NCI-H1930 (cell line): ENCODE measurements at places on chromosomes 1 and 21.

- no peak for DNase-seq
Measured at GRCh38 chr1:35558374-35559316, 1.0 kb downstream of the NCDN start.

GRCh38 chr1:227225715-227226346, 92.5 kb downstream of the CDC42BPA start:
- no peak for DNase-seq

DNA sequence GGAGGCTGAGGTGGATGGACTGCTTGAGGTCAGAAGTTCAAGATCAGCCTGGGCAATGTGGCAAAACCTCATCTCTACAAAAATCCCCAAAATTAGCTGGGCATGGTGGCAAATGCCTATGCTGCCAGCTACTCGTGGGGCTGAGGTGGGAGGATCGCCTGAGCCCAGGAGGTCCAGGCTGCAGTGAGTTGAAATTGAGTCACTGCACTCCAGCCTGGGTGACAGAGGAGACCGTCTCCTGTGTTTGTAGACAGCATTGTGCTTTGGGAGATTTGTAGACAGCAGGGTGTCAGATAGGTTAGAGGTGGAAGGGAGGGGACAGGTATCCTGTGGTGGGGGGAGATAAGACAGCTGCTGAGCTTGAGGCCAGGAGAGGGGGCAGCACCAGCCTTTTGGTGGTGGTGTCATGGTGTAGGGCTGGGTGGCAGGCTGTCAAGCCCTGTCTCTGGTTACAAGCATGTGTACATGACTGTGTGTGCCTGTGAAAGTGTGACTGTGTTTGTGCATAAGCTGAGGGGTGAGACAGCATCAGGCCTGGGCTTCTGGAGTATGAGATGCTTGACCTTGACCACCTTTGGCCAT, 15.2 kb downstream of the PPFIA4 start:
- DNase-seq: no peak

DNA sequence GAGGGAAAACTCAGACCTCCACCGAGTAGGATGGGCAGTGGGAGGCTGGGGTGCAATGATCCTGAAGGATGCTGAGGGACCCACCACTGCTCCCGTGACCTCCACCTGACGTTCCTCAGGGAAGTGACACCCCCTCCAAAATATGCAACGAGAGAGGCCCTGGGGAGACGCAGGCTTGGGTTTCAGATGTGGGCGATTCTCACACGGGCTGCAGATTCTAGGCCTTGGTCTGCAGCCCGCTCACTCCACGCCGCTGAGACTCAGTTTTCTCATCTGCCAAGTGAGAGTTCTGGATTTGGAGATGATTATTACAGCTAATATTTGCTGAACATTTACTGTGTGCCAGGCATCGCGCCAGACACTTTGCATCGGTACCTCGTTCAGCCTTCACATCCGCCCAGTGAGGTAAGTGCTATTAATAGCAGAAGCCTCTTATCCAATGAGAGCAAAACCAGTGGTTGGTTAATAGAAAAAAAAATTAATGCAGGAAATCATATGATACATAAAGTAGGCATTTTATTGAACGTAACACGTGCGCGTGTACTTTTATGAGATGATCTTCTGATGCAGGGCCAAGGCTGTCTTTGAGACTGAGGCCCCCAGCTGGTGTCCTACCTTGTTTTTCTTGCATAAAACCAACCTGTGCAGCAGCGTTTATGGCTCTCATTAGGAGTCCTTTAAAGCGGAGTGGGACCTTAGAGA, 102.0 kb upstream of the RUNX3 start:
- no peak for DNase-seq

DNA sequence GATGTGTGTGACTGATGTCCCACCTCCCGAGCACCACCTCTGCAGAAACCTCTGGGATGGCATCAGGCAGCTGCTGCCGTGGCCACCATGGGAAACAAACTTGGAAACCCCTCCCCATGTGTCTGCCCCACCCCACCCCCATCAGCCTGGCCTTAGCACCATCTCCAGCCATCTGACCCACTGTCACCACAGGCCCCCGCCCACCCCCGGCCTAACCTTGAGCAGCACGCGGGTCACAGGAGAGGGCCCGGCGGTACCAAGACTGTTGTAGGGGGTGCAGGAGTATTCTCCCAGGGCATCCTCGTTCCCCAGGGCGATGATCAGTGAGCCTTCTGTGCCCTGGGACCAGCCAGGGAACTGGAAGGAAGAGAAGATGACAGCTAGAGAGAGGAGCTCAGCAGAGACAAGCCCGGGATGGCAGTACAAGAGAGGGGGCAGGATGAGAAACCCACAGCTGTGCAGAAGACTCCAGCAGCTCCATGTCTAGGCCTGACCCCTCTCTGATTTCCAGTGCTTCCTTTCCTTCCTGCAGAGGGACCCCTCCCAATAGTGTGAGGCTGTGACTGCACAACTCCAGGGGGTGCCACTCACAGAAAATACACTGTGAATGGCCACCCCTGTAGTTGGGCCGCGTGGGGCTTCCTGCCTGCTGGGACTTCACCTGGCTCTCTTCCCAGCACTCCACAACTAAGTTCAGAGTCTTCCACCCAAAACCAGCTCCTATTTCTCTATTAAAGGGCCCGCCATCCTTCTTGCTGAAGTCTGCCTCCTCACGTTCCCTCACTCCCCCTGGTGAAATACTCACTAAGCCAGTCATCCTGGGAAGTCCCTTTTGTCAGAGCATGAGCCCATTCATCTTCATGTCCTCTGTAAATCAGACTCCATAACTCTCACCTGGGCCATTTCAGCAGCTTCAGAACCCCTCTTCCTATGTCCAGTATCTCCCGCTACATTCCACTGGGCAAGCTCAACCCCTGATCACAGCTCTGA, 7.3 kb upstream of the TAGLN2 start:
- no peak for DNase-seq

- no peak for DNase-seq
Measured at GRCh38 chr1:182259968-182260367, 131.6 kb downstream of the GLUL start.

- no peak for DNase-seq
Measured at GRCh38 chr1:9891207-9891606, 18.9 kb downstream of the CTNNBIP1 start.

GRCh38 chr1:56505792-56506743, 73.3 kb downstream of the PLPP3 start:
- no peak for DNase-seq

DNA sequence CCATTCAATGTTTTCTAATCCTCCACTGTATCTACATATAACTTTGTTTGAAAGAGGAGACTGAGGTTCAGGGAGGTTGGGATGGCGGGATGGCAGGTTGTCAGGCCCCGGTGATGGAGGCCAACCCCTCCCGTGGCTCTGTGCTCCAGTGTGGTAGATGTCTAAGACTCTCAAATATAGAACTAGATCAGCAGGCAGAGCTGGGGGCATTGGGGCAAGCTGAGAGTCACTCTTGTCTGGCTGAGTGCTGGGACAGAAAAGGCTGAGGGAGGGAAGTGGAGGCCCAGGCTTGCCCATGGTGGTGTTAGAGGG, 1.7 kb downstream of the IL6R start:
- no peak for DNase-seq

DNA sequence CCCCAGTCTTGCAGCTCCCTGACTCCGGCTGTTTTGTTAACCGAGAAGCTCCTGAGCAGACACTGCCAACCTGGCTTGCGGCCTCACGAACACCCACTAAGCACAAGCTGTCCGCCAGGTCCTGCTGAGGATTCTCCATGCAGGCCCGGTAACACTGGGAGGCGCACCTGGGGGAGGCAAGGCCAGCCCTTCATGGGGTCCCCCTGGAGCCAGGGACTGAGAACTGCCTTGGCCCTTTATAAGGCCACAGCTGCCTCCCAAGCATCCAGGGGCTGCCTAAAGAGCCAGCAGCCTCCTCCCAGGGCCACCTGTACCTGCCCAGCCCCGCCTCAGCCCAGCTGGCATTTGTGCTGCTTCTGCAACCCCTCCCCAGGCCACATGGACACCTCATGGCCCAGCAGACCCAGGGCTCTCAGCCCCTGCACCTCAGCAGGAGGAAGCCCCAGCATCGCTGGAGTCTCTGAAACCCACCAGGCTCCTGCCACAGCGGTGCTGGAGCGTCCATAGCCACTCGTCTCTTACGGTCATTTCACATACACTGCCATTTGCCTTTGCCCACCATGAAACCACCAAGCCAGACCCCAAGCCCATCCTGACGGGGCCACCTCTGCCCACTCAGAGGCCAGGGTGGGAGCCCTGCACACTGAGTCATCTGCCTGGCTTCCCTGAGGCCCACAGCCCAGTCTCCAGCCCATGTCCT, 82.5 kb downstream of the NPHP4 start:
- no peak for DNase-seq

- no peak for DNase-seq
Measured at GRCh38 chr21:39669976-39670661, 57.4 kb downstream of the B3GALT5 start.

- DNase-seq: no peak
Measured at GRCh38 chr1:23210351-23210785, 6.9 kb downstream of the HTR1D start.

DNA sequence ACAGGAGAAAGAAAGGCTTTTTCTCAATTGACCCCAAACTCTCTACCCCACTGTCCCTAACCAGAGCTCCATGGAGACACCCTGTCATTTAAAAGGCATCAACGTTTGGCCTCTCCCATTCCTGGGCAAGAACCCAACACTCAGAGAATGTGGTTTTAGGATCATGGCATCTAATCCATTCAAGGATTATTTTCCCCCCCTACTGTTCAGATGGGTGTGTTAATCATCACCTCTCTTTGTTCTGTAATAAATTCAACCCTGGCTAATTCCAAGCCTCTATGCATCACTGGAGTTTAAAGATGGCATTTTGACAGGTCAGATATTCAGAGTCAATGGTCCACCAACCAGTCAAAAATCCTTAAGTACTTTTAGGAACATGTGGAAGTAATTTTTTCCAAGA, 42.7 kb downstream of the TBX15 start:
- DNase-seq: no peak

DNA sequence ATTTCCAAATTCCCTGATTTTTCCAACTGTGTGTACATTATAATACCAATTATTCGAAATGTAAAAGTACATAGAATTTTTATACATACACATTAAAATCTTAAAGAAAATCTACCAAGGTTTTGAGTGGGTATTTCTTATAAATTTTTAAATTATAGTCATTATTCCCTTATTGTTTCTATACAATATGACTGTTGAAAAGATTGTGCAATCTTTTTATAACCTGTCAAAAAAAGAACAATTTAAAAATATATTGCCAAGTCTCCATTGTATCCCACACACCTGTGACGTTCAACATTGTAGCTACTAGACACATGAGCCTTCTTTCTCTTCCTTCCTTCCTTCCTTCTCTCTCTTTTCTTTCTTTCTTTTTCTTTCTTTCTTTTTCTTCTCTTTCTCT, 473.2 kb upstream of the CHRM3 start:
- no peak for DNase-seq

- DNase-seq: no peak
Measured at GRCh38 chr1:28241638-28242241, 5.8 kb downstream of the ATP5IF1 start.
